Lower lobe of right lung (tissue), 2 donors: ENCODE measurements at places on chromosomes 11 and 22. TPM values are rescaled to one million over a fixed set of nuclear protein-coding genes. Genes with fewer than 3 reads are reported as not detected.

The TRIM51 gene
- not detected for total RNA-seq

The CASP1 gene
- 158 TPM for total RNA-seq

The HEPHL1 gene
- total RNA-seq = not detected

The BAIAP2L2 gene
- total RNA-seq = 0.44 TPM

The SMC1B gene
- total RNA-seq = not detected
